ENCODE measurements at places on chromosomes 5 and 9. TPM values are rescaled to one million over a fixed set of nuclear protein-coding genes. Genes with fewer than 3 reads are reported as not detected.
A peak's percentile ranks its signal among the peaks of the same experiment; 100 is the strongest.

The PCDHA11 gene
- 0.09 TPM for total RNA-seq

The ANKRD34B gene
- not detected for total RNA-seq

The RGS7BP gene
- 2.0 TPM for total RNA-seq

The FGF1 gene
- 33.9 TPM for total RNA-seq

The RMND5B gene
- 35.4 TPM for total RNA-seq

The KIF2A gene
- total RNA-seq = 11.6 TPM

The TBCA gene
- total RNA-seq = 153 TPM

The LHX6 gene
- 6.1 TPM for total RNA-seq

The C9 gene
- total RNA-seq = not detected

The TSSK1B gene
- 0.10 TPM for total RNA-seq

- DNase-seq = no peak
These were observed 7.1 kb downstream of the PRKAA1 start for GRCh38 chr5:40790947-40791593.

- no peak for DNase-seq
These were observed 306.6 kb downstream of the ACTL7B start for GRCh38 chr9:108549184-108549583.

- no peak for DNase-seq
These were observed 71.2 kb upstream of the NR4A3 start for GRCh38 chr9:99750526-99750925.

DNA sequence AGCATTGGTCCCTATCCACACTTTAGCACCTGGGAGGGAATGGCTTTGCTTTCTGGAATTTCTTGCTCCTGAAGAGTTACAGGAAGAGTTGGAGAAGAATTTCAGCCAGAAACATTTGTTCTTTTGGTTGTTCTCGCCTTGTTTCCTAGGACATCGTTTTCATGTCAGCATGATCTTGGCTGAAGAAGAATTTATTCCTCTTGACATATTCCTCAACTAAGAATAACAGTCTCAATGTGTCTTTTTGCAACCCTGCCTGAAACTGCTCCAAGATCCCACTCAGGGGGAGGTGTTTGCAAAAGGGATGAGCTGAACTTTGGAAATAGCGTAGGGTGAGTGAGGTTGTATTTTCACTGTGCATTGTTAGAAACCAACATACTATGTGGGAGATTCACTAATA is 26.1 kb downstream of the MAMDC2 start:
- DNase-seq = no peak

DNA sequence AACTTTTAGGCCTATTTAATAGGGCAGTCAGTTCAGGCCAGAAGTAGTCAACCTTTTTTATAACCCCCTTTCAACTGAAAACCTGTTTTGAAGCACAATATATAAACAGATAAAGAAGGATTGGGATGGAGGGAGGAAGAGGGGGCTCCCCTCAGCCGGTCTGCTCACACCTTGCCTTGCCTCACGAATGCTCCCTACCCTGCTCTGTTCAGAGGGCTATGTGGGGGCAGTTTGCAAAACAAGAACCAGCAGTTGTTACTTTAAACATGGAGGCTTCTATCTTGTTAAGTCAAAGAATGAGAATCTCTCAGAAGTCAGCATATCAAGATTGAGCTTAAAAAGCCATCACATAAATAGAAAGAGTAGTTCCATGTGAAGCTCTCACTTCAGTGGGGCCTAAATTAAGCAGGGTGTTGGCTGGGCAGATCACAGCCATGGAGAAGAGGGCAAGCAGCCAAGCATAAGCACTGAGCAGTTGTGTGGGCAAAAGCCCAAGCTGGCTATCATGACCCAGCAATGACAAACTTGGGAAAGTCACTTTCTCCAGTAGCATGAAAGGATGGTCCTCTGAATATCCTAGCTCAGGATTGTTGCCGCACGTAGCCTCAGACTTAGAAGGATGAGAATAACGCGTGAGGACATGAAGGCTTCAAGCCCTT is 70.6 kb downstream of the ALDH1A1 start:
- peak; percentile 63 for DNase-seq

DNA sequence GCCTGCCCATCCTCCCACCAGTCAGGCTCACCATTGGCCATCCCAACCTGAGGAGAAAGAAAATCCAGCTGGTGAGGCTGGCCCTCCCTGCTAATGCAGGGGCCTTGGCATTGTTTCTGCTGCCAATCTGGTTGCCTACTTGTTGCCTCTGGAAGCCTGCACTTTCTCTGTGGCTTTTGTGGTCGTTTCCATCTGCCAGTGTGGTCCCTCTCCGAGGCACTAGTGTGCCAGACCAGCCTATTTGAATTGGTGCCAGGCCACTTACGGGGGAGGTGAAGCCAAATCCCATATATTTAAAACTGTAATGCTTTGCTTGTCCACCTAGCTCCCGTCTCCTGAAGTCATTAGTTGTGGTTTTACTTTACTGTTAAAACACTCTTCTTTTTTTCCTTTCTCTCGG is 213.4 kb upstream of the ADAMTSL1 start:
- DNase-seq = no peak

GRCh38 chr5:114249823-114250222 is 112.0 kb upstream of the KCNN2 start:
- DNase-seq = no peak

DNA sequence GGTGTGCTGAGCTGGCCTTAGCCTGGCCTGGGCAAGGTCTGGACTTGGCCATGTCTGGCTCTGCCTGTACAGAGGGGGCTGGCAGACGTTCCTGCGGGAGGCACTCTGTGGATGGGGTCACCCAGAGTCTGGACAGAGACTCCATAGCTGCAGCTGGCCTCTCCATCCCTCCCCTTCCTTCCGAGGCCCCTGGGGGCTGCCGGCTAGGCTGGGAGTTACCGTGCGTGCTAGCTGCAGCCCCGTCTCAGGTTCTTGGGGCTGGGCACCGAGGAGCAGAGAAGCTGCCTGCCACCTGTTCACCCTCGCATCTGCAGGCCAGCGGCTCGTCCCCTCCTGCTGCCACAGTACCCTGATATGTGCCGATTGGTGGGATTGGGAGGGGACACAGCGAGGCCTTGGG is 63.4 kb downstream of the RXRA start:
- DNase-seq = no peak

DNA sequence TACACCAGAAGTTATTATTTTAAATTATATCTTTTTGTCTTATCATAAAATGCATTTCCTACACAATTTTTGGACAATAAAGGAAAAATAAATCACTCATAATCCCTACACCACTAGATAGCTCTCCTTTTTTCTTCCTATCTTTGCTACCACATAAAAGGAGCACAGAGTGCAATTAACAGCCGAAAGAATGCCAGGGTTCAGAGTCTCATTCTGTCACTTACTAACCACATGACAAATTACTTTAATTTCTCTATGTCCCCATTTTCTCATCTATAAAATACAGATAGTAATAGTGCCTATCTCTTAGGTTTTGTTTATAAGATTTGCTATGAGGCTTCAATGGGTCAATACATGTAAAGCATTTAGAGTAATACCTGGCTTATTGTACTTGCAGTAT is 158.7 kb upstream of the GRIN3A start:
- no peak for DNase-seq

DNA sequence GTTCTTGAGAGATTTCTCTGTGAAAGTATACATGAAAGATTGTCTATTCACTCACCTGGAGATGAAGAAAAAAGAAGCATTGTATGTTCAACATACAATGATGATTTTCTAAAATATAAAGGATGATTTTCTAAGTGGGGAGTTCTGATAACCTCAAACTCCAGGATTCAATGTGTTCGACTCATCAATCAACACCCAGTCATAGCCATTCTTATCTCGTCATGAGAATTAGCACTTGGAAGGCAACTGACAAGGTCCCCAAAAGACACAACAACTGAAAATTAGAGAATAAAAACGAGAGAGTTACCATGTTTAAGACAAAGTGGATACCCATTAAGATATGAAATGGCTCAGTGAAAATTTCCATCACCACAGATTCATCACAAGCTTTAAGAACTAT is 52.1 kb upstream of the SIMC1 start:
- no peak for DNase-seq

DNA sequence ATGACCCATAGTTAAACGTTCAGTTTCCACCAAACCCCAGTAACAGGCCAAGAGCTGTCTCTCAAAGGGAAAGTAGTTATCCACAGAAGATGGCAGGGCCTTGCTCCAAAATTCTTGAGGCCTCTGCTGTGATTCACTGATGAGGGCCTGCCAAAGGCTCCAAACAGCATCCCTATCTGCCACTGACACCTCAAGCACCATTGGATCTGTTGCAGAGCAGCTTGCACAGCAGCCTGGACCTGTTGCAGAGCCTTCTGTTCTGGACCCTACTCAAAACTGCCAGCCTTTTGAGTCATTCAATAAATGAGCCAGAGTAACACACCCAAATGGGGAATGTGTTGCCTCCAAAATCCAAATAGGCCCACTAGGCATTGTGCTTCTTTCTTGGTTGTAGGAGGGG is 741.5 kb upstream of the RGMB start:
- no peak for DNase-seq

DNA sequence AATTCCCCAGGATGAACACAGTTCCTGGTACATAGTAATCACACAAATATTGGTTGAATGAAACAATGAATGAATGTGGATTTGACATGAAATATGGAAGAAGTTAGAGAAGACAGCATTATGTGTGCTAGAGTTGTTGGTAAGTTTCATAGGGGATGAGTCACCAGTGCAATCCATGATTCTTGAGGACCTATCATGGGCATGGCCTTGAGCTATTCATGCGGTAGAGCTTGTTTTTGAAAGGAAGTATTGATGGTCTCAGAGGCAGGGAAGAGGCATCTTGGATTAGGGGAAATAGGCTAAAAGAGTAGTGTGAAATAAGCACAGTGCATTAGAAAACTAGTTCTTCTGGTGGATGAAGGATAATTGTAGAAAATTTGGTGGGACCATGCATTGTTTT is 22.1 kb downstream of the SPATA31D1 start:
- DNase-seq = no peak

Measured in left cardiac atrium (tissue), 4 donors.